ENCODE measurements at places on chromosomes 3 and 15. TPM values are rescaled to one million over a fixed set of nuclear protein-coding genes. Genes with fewer than 3 reads are reported as not detected.

The DOCK3 gene
- 3.9 TPM for total RNA-seq

The CACNA2D3 gene
- total RNA-seq: not detected

The OXTR gene
- 150 TPM for total RNA-seq

The IQCF5 gene
- not detected for total RNA-seq

The STAC gene
- total RNA-seq: 16.0 TPM

The TGM5 gene
- total RNA-seq: not detected

The LTF gene
- total RNA-seq: 1.4 TPM

The DNAJA4 gene
- total RNA-seq: 3.5 TPM

The A4GNT gene
- total RNA-seq: not detected

The CCR9 gene
- total RNA-seq: not detected

The SLC12A1 gene
- not detected for total RNA-seq

The MST1R gene
- not detected for total RNA-seq

The CLDN16 gene
- not detected for total RNA-seq

The ACP3 gene
- 0.43 TPM for total RNA-seq

The CYB561D2 gene
- 20.2 TPM for total RNA-seq

The OIP5 gene
- total RNA-seq: not detected

The AMT gene
- not detected for total RNA-seq

The FSIP1 gene
- not detected for total RNA-seq

All from ascending aorta (tissue), 2 donors.